Stromal cell of bone marrow (primary cell): ENCODE measurements at places on chromosomes 6 and 20.

DNA sequence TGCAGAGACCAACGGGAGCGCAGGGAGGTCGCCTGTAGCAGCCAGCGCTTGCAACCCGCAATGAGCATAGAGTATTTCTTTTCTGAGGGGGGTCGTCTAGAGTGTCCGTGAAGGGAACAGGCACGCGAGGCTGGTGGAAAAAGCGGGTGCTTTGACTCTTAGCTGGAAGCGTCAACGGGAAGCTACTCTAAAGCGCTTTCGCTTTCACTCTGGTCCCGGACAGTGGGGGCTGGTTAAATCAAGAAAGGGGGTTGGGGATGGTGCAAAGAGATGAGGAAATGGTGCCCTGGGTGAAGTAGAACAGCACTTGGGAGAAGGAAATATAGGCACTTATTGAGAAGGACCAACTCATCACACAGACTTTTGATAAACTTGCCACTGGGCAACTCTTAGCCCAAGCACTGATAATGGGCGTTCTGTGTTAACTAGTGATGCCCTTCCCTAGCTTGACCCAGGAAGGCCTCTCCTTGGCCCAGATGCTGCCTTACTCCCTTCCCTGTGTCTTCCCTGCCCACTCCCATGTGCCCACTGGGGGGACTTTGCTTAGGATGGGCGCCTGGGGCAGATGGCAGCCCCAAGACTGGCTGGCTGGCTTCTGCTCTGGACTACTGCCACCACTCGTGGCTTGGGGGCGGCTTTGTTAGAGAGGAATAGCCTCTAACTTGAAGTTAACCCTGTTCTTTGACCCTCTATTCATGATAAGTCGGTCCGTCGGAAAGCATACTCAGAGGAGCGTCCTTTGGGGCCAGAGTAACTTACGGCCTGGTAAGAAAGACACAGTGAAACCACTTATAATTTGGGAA is 585 bp downstream of the PSMB9 start:
- no peak for DNase-seq

- peak; percentile 95 for DNase-seq
Observed at GRCh38 chr20:63682384-63683139, 13.9 kb upstream of the TNFRSF6B start.

DNA sequence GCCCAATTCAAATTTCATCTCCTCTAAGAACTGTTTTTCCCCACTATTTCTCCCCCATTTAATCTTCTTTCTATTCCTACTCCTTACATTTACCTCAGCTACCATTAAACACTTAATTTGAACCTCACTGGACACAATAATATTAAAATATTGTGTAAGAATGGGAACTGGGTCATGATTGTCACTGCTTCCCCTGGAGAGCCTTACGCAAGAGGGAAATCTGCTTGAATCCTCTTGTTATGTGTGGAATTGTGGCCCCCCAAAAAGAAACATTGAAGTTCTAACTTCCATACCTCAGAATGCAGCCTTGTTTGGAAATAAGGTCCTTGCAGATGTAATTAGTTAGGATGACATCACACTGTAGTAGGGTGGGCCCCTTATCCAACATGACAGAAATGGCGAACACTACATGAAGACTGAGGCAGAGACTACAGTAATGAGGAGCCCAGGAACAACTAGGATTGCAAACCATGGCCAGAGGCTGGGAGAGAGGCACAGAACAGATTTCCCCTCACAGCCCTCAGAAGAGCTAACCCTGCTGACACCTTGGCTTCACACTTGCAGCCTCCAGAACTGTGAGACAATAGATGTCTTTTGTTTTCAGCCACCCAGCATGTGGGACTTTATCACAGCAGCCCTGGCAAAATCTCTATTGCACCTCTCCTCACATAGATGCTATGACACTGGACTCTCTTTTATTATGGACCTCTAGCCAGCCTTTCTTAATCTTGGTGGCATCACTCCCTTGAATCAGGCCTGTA is 29.9 kb downstream of the HIVEP2 start:
- no peak for DNase-seq

DNA sequence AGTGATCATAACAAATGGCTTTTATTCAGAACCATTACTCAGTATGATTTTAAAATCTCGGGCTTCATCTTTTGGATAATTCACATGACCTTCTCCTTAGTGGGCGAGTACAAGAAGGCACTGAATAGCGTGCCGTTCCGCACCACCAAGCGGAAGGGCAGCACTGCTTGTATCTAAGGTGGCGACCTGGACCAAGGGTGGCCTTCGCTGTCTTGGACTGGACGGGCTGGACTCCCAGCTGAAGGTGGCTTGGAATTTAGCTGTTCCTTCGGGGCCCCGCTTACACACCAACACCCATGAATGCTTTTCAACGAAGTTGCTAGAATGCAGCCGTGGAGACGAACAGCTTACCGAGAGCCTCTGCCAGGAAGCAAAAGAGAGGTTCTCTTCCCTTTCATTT is 168.6 kb upstream of the AGPAT4 start:
- DNase-seq = no peak

DNA sequence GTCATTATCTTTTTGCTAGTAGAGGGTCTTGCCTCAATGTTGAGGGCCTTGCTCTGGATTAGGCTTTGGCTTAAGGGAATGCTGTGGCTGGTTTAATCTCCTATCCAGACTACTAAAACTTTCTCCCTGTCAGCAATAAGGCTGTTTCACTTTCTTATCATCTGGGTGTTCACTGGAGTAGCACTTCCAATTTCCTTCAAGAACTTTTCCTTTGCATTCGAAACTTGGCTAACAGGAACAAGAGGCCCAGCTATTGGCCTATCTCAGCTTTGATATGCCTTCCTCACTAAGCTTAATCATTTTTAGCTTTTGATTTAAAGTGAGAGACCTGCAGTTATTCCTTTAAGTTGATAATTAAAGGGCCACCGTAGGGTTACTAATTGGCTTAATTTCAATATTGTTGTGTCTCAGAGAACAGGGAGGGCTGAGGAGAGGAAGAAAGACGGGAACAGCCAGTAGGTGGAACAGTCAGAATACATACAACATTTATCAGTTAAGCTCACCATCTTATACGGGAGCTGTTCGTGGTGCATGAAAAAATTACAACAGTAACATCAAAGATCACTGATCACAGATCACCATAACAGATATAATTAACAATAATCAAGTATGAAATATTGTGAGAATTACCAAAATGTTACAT is 186.7 kb downstream of the PTPRK start:
- DNase-seq = no peak

- DNase-seq = peak; percentile 31
Observed at GRCh38 chr6:110951986-110952794, 6.3 kb upstream of the GTF3C6 start.
